ENCODE measurements at places on chromosomes 7 and 10.

- no peak for DNase-seq
Observed at GRCh38 chr10:19961076-19962053, 145.1 kb downstream of the PLXDC2 start.

- DNase-seq = no peak
Observed at GRCh38 chr7:101121991-101122932, 4.6 kb upstream of the SERPINE1 start.

- no peak for DNase-seq
Observed at GRCh38 chr7:131533151-131533559, 23.3 kb downstream of the PODXL start.

DNA sequence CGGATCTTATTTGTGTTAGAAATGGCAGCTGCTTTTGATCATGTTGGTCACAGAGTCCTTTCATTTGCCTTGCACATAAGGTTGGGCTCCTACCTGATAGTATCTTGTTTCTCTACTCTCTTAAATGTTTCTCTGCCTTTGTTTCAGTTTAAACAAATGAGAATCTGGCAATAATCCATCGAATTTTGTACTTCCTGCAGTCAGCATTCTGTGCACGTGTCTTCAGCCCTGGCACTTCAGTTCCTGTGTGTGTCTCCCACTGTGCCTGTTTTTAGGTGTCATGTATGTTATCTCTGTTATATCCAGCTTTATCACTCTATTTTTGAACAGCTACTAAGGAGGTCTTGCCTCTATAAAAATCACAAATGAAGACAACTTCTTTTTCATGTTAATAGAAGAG, 28.4 kb upstream of the PTER start:
- no peak for DNase-seq

GRCh38 chr7:151245360-151246101, 3.0 kb downstream of the SMARCD3 start:
- peak; percentile 43 for DNase-seq

GRCh38 chr10:78394047-78394446, 360.4 kb downstream of the RPS24 start:
- DNase-seq = no peak

- DNase-seq = no peak
Observed at GRCh38 chr10:86446440-86446839, 75.2 kb downstream of the WAPL start.

DNA sequence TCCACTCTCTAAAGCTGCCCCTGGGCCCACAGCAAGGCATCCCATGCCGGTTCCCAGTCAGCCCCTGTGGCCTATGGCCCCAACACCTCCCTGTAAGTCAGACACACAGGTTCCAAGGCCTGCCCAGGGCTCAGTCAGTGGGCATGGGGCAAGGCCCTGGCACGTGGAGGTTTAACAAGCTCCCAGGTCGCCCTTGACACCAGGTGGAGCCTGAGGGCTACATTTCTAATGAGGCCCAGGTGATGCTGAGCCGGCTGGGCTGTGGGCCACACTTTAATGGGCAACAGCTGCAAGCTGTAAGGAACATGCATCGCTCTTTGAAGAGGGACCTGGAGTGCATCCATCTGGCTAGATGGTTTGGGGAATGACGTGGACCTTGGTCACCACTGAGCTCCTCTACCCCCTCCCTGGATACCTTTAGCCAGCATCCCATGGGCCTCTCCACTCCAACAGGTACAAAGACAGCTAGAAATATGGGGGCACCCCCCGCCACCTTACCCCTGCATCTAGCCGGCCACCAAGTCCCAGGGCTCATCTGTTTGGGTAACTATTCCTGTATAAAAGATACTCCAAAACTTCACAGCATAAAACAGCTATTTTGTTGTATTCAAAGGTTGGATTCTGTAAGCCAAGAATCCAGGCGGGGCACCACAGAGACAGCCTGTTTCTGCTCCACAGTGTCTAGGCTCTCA, 122.5 kb downstream of the OAT start:
- DNase-seq = no peak

- no peak for DNase-seq
Observed at GRCh38 chr7:107047902-107048782, 3.6 kb downstream of the PRKAR2B start.

GRCh38 chr7:92547579-92547978, 19.0 kb downstream of the RBM48 start:
- no peak for DNase-seq
